A549 treated with CORT108297 at 1 μM for 4 hours (cell line): ENCODE measurements at places on chromosomes 16 and 17. TPM values are rescaled to one million over a fixed set of nuclear protein-coding genes. Genes with fewer than 3 reads are reported as not detected.

The ZFP3 gene
- total RNA-seq, result 0.80 to 1.1 TPM (median 0.93 TPM) in 5 replicates

The TMC5 gene
- 5.8 to 7.1 TPM (median 6.0 TPM) in 5 replicates for total RNA-seq

The SULT1A4 gene
- total RNA-seq, result 28.3 to 39.9 TPM (median 33.3 TPM) in 5 replicates

The LIMD2 gene
- total RNA-seq, result 8.2 to 14.8 TPM (median 13.1 TPM) in 5 replicates
